M059J (cell line): ENCODE measurements at places on chromosomes 16 and 17. TPM values are rescaled to one million over a fixed set of nuclear protein-coding genes. Genes with fewer than 3 reads are reported as not detected.
A peak's percentile ranks its signal among the peaks of the same experiment; 100 is the strongest.

The CYB561 gene
- 34.2 and 36.1 TPM in 2 replicates for total RNA-seq

The HLF gene
- total RNA-seq, result 4.4 and 5.3 TPM in 2 replicates

The RILP gene
- 1.7 and 3.1 TPM in 2 replicates for total RNA-seq

The CACNG5 gene
- not detected in 2 replicates for total RNA-seq

The HEATR9 gene
- not detected in 2 replicates for total RNA-seq

The SLC12A3 gene
- total RNA-seq, result not detected in 2 replicates

DNA sequence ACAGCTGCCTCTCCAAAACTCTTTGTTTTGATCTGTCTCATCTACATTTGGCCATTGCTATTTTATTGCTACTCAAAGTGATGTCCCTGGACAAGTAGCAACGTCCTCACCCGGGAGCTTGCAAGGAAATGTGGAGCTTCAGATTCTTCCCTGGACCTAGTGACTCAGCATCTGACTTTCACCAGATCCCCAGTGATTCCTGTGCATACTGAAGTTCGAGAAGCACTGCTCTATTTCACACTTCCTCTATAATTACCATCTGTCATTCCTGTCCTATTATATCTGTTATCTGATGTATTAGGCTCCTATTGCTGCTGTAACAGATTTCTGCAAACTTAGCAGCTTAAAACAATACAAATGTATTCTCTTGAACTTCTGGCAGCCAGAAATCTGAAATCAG lies 28.5 kb upstream of the VAT1L start:
- DNase-seq, result peak; percentile 34

- no peak for DNase-seq
Observed at GRCh38 chr17:78120971-78121800, 7.4 kb downstream of the TMC6 start.

DNA sequence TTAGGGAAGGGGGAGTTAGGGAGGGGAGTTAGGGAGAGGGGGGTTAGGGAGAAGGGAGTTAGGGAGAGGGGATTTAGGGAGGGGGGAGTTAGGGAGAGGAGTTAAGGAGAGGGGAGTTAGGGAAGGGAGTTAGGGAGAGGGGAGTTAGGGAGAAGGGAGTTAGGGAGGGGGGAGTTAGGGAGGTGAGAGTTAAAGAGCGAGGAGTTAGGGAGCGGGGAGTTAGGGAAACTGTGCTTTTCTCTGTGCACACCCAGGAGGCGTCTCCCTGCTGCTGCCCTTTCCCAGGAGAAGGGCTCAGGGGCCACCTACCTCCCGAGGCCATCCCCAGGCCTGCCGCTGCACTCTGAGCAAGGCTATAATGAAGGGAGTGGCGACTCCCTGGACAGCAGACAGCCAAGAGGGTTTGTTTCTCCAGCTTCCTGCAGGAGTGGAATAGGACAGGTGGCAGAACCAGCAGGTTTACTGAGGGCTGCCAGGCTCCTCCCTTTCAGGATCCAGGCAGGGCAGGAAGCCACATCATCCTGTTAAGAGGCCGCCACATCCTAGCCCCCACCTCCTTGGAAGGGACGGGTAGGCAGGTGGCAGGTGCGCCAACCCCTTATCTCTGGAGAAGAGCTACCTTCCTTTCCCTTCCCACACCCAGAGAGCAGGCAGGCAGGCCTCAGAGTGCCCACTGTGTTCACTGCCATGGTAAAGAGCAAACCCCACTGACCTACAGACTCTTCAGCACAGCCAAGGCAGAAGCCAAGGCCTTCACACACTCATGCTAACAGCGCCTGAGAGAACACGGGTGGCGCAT lies 4.3 kb downstream of the CANT1 start:
- DNase-seq, result no peak

GRCh38 chr16:4058386-4058785 lies 57.9 kb downstream of the ADCY9 start:
- DNase-seq, result no peak

- no peak for DNase-seq
Observed at GRCh38 chr17:82073446-82073845, 7.8 kb upstream of the DUS1L start.

DNA sequence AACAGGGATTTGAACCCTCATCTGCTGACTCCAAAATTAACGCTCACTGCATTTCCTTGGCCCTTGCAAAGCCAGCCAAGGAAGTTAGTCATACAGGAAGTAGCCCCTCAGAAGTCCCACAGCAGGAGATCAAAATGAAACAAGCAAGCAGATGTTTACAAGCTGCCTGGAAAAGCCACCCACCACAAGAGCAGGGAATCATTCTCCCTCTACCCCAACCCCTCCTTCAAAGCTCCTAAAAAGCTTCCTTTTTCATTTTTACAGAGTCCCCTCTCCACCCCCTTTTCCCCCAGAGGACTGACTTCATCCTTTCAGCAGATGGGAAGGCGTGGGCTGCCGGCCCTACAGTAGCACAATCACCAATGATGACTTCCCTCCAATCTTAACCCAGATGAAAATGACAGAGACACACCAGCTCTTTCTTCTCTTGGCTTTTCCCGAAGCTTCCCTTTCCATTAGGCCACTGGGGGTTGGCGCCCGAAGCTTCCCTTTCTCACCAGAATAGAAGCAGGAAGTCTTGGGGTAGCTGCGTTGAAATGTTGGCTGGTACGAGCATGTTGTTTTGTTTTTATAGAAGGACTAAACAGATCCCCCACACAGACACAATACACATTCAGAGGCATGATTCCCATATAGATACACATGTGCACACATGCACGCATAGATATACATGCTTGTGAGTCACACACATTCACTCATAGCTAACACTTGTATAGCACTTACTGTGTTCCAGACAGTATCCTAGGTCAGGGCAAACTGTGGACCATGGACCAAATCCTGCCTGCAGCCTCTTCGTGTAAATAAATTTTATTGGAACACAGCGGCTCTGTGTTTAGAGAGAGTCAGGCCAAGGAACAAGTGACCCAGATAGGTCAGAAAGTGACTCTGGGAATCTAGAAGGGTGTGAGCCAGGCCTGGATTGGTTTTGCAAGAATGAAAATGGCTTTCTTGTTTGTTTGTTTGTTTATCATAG lies 17.4 kb downstream of the ITPRIPL2 start:
- peak; percentile 80 for DNase-seq

GRCh38 chr16:55661941-55662643 lies 6.3 kb downstream of the SLC6A2 start:
- peak; percentile 85 for DNase-seq

- DNase-seq, result no peak
Observed at GRCh38 chr17:51200295-51200694, 34.1 kb downstream of the NME2 start.

- no peak for DNase-seq
Observed at GRCh38 chr16:88390735-88391134, 8.0 kb downstream of the ZNF469 start.

- DNase-seq, result no peak
Observed at GRCh38 chr17:76517638-76518038, 16.4 kb upstream of the RHBDF2 start.

DNA sequence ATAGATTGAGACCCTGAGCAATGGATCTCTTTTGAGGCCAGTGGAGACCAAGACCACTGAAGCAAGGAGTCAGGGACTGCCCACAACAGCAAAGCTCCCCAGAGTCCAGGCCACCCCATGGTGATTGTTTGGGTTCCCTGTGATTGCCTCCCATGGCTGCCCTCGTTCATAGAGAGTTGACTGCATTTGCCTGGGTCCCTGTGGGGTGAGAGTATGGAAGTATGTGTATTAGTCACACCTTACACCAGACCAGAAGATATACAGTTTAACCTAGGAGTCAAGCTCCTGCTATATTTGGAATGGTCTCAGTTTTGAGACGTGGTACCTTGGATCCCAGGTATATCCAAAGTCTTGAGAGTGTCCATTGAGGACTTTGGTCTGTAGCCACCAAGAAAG lies 20.2 kb downstream of the HLF start:
- DNase-seq, result peak; percentile 20

- no peak for DNase-seq
Observed at GRCh38 chr17:17361867-17362539, 58.8 kb downstream of the NT5M start.

DNA sequence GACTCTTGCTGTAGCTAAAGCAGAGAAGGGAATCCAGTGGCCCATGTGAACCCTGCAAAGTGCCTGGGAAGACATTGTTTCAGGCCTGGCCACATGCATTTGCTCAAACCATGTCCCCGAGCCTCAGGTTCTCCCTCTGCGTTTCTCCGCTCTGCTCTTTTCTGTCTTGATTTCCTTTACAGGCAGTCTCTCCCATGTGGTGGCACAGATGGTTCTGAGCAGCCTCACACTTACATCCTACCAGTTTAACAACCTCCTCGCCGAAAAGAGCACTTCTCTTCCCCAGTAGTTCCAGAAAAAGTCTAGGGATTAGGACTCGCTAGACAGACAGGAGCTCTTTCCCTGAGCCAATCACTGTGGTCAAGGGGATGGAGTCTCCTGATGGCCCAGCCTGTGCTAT lies 28.3 kb upstream of the MYH10 start:
- DNase-seq, result no peak

DNA sequence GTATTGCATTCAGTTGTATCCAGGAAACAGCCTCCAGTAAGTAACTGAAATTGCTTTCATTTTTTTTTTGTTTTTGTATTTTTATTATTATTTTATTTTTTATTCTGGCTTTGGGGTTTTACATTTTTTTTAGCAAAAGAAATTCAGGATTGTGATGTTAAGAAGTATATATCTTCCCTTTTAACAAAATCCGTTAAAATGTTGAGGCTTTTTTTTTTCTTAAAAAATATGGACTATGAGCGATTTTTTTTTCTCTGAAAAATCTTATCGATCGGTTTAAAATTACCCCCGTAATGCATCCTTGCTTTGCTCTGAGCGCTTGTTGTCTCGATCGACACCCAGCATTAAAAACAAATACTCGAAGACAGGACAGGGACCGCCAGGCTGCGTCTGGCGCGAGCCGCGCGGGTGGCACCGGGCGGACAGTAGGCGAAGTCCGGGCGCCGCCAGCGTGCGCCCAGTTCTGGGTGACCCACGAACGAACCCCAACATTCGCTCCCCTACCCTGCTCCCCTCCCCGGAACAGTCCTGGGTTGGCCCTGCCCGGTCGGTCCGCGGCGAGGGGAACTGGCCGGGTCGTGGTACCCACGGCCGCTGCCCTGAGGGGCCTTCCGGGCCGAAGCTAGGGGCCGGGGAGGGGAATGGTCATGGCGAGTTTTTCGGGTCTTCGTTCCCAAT lies 482 bp downstream of the BAHCC1 start:
- no peak for DNase-seq

DNA sequence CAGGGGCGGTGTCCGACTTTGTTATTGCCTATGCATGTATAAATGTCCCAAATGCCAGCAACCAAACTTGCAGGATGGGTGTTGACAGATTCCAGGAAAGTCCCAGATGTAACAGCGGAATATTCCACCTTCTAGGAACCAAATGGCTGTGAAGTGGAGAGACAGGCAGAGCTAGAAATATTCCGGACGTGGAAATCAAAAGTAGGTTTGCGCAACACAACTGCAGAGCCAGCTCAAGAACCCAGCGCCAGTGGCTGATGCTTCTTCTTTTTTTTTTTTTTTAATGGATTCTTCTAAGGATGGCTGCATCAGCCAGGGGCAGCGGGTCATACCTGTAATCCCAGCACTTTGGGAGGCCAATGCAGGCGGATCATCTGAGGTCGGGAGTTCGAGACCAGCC lies 601.7 kb downstream of the MAF start:
- no peak for DNase-seq

GRCh38 chr17:40952661-40953060 lies 14.1 kb downstream of the KRT39 start:
- DNase-seq, result peak; percentile 49

GRCh38 chr17:37702598-37702997 lies 42.3 kb downstream of the HNF1B start:
- DNase-seq, result peak; percentile 50

GRCh38 chr17:41340494-41340893 lies 10.1 kb downstream of the KRT33A start:
- DNase-seq, result no peak

GRCh38 chr17:8320990-8321389 lies 10.9 kb downstream of the ARHGEF15 start:
- DNase-seq, result no peak

- DNase-seq, result peak; percentile 48
Observed at GRCh38 chr17:74842146-74842598, 17.5 kb downstream of the GRIN2C start.

- DNase-seq, result no peak
Observed at GRCh38 chr17:41294016-41294415, 8.6 kb downstream of the KRTAP29-1 start.

DNA sequence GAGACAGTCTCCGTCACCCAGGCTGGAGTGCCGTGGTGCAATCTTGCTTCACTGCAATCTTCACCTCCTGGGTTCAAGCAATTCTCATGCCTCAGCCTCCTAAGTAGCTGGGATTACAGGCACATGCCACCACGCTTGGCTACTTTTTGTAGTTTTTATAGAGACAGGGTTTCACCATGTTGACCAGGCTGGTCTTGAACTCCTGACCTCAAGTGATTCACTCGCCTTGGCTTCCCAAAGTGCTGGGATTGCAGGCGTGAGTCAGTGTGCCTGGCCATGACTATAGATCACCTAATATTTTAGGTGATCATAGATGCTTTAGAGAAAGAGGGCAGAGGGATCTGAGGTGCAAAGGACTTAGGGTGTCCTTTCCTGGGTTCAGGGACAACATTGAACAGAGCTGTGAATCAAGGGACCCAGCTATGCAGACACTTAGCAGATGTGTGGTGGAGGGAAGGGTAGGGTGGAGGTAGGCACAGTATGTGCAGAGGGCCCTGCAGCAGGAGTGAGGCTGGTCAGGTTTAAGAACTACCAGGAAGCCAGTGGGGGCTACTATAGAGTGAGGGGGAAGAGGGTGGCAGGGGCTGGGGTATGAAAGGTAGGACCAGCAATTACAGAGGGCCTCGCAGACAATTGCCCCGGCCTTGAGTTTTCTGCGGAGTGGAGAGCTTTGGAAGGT lies 116.5 kb downstream of the CMIP start:
- peak; percentile 76 for DNase-seq

DNA sequence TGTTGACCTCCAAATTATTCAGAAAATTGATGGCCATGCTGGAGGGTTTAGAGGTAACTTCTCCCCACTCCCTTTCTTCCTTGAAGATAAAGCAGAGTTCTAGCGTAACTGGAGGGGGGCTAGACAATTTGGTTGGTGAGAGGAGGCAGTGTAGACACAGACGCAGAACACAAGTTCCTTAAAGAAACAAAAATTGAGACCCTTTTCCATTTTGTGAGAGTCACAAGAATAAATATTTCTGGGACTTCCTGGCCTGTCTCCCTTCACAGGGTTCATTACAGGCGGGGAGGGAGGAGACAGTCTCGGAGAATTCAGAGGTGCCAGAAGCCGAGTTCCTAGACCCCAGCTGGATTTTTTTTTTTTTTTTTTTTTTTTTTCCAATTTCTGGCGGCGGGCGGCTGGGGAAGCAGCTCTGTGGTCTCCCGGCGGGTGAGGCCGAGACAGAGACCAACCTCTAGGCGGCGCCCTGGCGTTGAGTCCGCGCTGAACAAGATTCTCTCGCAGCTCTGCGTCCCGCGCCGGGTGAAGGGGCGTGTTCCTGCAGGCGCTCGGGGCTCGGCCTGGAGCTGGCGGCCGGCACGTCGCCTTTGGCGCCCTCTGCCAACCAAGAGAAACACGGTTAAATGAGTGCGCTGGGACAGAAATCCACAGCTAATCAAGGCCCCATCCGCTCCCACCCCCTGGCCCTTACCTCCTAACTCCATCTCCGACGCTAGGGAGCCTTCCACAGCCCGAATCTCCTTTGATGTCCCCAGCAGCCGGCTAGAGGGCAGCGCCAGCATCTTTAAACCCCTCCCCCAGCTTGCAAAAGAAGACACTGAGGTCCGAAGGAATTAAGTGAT lies 10.2 kb upstream of the HOXB9 start:
- DNase-seq, result no peak

- peak; percentile 82 for DNase-seq
Observed at GRCh38 chr16:11251525-11252481, 4.2 kb downstream of the SOCS1 start.
